GM03348 (cell line): ENCODE measurements at places on chromosomes 6 and 20.

DNA sequence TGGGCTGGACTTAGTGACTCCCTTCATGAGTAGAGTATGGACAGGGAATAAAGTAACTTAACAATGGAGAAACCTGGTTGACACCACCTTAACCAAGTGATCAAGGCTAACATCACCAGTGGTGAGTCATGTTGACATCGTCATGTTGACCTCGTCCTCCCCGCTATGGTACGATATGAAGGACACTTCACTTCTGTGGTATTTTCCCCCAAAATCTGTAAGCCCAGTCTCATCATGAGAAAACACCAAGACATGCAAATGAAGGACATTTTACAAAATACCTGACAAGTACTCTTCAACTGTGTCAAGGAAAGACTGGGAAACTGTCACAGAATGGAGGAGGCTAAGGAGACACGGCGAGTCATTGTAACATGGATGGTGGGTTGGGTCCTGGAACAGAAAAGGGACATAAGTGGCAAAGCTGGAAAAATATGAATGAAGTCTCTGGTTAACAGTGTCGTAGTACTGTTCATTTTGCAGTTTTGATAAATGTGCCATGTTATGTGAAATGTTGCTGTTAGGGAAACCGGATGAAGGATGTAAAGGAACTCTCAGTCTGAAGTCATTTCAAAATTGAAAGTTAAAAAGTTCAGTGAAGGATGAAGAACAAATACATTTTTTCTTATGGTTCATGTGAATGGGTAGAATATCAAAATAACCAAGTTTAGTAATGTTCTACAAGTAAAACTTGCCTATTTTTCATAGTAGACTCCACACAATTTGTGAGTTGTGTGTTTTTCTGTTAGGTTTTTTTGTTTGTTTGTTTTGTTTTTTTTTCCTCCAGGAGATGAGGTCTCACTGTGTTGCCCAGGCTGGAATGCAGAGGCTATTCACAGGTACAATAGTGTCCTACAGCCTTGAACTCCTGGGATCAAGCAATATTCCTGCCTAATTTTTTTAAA, 247.5 kb downstream of the TMEM242 start:
- DNase-seq = no peak

DNA sequence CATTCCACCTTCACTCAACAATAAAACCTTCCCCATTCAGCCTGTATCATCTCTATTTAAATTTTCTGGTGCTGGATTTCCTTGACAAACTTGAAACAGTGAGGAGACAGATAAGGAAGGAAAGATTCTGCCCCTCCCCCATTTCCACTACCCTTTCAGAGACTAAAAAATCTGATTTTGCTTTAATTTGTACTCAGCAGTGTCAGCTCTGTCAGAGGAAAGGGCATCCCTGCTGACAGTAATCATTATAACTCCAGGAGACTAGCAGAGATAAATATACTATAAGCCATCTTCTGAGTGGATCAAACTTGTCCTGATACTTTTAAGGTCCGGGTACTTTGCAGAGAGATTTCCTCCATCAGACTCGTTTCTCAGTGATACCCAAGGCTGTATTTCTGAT, 155.6 kb downstream of the SAMD5 start:
- DNase-seq = no peak

- no peak for DNase-seq
Observed at GRCh38 chr6:52666071-52666470, 4.8 kb upstream of the TMEM14A start.

GRCh38 chr20:43766385-43766784, 39.6 kb upstream of the GTSF1L start:
- DNase-seq = no peak

DNA sequence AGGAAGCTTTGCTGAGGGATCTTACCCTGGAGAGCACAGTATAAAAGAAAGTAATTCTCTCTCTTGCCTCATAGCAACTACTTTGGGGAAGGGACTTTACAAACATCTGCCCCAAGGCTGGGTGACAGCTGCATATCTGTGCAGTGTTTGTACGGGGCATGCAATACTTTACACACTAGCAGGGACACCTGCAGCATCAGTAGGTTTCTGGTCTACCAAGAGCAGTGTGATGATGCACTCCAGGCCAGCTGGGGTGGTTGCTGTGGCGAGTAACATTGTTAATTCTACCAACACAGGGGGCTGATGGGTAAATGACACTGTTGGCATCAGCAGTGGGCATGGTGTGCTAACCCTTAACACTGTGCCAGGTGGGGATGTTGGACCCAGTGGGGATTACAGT, 48.0 kb downstream of the ADTRP start:
- no peak for DNase-seq

- DNase-seq = no peak
Observed at GRCh38 chr6:939526-940252, 246.8 kb upstream of the EXOC2 start.

- no peak for DNase-seq
Observed at GRCh38 chr6:17482711-17483110, 89.3 kb downstream of the CAP2 start.

GRCh38 chr6:43945768-43946080, 175.7 kb downstream of the VEGFA start:
- no peak for DNase-seq

DNA sequence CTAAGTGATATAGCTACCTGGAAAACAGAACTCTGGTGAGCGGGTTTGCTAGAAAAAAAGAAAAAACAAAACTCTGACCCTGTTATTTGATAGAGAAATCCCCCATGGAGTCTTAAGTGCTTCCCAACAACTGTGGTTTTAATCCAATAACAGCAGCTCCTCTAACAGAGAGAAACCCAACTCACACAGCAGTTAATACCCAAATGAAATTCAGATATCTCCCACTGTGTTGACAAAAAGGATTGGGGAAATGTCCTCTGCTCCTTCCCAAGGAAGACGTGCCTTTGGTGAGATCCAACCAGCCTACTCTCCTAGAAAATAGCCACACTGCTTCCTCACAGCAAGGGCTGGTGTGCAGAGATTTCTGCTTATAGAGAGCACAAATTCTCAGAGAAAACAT, 200.4 kb upstream of the FBXL4 start:
- no peak for DNase-seq

- peak; percentile 17 for DNase-seq
Observed at GRCh38 chr6:130744576-130745366, 82.4 kb upstream of the SMLR1 start.

- no peak for DNase-seq
Observed at GRCh38 chr20:4457566-4458543, 263.9 kb upstream of the PRND start.

GRCh38 chr6:141259807-141260206, 872.9 kb upstream of the GJE1 start:
- no peak for DNase-seq

DNA sequence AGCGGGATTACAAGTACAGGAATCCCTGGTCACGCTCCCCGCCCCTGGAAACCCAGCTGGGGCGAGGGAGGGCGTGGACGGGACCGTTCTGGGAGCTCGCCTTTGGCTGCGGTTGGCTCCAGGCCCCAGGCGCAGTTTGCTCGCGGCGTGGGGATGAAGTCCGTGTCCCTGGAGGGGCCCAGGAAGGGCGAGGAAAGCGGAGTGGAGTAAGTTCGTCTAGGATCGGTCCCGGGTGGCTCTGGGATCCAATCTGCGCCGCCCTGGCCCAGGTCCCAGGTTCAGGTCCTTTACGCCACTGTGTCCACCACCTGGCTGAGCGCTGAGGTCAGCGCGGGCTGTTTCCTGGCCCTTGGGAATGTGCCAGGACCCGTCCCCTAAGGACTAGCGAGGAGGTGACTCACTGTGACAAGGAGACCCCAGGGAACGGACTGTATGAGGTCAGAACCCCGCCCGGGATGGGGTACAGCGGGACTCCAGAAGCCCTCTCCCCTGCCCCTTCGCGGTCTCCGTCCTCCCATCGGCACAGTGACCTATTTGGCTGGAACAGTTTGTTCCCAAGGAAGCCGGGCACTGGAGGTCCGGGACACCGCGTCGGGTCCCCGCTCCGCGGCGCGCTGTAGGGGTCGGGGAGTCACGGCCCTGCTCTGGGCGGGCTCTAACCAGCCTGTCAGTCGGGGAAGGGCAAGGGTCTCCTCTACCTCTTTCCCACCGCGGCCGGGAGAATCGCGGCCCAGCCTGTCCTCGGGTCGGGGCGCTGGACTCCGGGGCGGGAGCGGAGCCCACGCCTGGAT, 724 bp downstream of the CDKN1A start:
- peak; percentile 61 for DNase-seq
